ENCODE measurements at places on chromosomes 4 and X.

DNA sequence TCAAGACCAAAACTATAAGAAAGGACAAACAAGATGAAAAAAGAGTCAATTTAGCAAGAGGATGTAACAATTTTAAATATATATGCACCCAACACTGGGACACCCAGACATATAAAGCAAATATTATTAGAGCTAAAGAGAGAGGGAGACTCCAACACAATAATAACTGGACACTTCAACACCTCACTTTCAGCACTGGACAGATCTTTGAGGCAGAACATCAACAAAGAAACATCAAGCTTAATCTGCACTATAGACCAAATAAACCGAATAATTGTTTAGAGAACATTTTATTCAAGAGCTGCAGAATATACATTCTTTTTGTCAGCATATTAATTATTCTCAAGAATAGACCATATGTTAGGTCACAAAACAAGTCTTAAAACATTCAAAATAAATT lies 109.7 kb upstream of the TET2 start:
- DNase-seq, result no peak

DNA sequence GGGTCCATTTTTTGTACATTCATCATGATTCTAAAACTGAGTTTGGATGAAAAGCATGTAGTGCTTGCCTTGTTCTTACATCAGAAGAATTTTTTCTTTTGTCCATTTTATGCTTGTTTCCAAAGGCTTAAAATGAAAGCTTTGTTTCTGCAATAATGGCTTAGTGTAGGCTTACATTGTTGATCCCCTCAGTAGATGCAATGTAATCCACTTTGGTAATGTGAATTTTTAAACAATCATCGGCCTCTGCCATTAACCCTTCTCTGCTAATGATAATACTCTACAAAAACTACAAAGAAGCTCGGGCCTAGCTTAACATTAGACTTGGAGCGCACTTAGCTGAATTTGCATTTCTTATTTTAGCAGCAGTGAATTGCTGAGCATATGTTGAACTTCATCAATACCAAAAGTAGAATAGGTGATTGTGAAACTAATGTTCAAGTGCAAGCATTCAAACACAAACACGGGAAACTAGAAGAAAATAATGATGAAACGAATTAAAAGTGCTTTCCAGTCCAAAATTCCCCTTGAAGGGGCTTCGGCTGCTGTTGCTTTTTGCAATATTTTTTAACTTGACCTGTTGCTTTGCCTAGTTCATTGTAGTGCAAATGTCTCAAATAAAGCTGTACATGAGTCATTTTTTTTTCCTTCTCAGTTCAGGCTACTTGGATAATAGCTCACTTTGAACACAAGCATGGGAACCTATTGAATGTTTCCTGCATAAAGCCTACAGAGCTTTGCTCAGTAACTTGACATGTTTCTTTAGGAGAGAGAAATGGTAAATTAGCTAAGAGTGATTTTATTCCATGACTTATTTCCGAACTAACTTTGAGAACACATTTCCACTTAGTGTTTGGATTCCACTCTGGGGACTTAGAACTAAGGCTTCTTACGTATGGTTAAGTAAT lies 66.5 kb downstream of the SLIT2 start:
- no peak for DNase-seq

- DNase-seq, result no peak
Measured at GRCh38 chr4:158484173-158484885, 37.4 kb upstream of the RXFP1 start.

- DNase-seq, result peak; percentile 57
Measured at GRCh38 chrX:154378059-154378798, 866 bp upstream of the EMD start.

- DNase-seq, result no peak
Measured at GRCh38 chr4:118823471-118823870, 12.5 kb downstream of the SEC24D start.

- no peak for DNase-seq
Measured at GRCh38 chrX:14354521-14354920, 174.8 kb upstream of the GLRA2 start.

DNA sequence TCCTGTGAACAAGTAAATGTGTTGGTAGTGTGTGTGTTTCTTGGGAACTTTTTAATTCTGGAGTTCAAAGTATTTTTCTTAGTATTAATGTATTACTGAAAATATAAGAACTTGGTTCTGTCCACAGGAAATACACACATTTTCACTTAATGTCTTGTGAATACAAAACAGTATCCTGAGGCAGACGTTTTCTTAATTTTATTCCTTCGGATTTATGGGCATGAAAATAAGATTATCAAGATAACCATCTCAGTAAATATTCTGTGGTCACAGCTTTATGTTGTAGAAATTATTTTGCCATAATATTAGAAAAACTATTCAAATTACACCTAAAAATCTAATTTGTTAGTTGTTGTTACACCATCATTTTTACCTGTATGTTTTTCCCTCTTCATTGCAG lies 29.8 kb downstream of the NFKB1 start:
- no peak for DNase-seq

DNA sequence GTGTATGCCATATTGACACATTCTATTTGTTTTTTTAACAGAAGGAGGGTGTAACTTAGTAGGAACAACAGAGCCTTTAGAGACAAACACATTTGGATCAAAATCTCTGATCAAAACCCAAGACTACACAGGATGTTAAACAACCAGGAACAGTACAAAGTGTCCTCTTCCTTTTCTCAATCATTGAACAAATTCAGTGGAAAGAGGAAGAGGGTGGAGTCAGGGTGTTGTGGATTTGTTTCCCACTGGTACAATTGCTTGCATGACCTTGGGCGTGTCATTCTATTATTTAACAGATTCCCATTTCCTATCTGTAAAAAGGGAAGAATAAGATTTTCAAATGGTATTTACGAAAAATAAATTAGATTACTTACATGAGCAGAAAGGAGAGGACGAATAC lies 1162.8 kb upstream of the PRKX start:
- no peak for DNase-seq

DNA sequence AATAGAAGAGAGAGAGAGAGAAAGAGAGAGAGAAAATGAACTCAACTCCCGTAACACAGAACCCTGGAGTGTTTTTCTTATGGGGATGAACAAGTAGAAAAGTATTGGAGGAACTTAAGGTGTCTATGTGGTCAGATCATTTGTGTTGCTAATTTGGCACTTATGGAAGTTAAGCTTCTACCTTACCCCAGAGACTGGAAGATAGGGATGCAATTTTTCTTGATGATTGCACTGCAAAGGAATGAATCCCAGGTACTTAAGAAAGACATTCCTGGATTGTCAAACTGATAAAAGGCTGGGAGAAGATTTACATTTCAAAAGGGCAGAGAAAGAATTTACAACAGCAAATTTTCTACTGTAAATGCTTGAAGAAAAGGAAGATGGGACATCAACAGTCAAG lies 57.2 kb downstream of the MAP9 start:
- DNase-seq, result no peak

GRCh38 chr4:57689693-57690205 lies 579.6 kb upstream of the IGFBP7 start:
- DNase-seq, result no peak

- DNase-seq, result no peak
Measured at GRCh38 chrX:130118441-130119311, 8.4 kb upstream of the ELF4 start.

DNA sequence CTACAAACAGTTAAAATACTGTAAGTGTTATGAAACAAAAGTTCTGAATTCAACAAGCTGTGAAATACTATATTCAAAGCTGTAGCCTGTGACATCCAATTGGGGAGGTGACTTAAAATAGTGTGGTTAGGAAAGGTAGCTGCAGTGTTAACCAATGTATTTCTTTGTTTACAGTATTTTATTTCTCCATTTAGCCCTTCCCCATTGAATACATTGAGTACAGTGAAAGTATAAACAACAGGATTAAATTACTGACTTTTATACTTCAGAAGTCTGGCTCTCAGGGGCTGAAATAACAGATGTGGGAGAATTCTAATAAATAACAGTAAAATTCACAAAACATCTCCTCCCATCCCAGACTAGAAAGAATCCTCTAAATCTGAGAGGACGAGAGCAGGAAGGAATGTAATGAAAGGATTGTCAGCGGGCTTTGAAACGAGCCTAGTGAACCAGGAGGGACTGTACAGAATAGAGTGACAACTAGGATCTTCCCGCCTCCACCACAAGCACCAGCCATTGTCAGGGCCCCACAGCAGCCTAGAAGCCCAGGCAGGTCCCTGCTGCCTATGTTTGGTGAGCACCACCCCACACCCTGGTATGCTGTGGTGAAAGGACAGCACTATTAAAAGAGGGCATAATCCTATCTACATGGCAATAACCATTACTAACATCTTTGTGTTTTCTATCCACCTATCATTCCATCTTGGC lies 73.7 kb downstream of the SPCS3 start:
- DNase-seq, result no peak

All from naive thymus-derived CD8-positive, alpha-beta T cell (primary cell).